ENCODE measurements at places on chromosomes 3 and 15. TPM values are rescaled to one million over a fixed set of nuclear protein-coding genes. Genes with fewer than 3 reads are reported as not detected.

GRCh38 chr3:56864090-56864489, 62.3 kb upstream of the ARHGEF3 start:
- no peak overlapping the region for H3K4me3 ChIP-seq
- no peaks in the 10 kb centered on the region for H3K27me3 ChIP-seq
- peak; percentile 50 for DNase-seq
- peaks cover 68% of the 10 kb centered on the region for H3K4me1 ChIP-seq

The GOLGA6L10 gene
- total RNA-seq: 1.3 TPM

DNA sequence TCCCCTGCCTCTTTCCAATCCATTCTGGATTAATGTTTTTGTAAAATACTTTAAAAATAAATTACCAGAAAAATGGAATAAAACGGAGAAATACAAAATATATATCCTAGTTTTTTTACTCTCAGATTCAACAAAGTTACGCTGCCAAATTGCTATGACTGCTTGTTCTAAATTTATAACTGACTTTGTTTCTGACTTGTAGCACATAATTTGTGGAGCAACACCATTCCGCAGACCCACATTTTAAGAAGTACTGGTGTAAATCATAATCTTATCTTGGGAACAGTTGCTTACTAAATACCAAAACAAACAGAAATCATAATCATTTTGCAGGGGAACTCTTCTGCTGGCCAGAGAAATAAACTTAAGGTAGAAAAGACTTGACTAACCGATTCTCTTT, 339.4 kb upstream of the CBLB start:
- DNase-seq: no peak
- H3K4me3 ChIP-seq: no peak overlapping the region
- H3K36me3 ChIP-seq: peaks cover 37% of the 10 kb centered on the region

The BDH1 gene
- 63.5 TPM for total RNA-seq

DNA sequence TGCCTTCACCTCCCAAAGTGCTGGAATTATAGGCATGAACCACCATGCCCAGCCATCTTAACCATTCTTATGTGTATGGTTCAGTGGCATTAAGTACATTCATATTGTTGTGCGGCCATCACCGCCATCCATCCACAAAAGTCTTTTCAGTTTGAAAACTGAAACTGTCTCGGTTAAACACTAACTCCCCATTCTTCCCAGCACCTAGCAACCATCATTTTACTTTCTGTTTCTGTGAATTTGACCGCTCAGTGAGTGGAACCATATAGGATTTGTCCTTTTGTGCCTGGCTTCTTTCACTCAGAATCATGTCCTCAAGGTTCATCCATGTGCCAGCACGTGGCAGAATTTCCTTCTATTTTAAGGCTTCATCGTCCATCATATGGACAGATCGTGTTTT, 5.8 kb downstream of the MCM2 start:
- H3K27ac ChIP-seq: no peak overlapping the region
- DNase-seq: no peak
- H3K4me1 ChIP-seq: peaks cover 32% of the 10 kb centered on the region
- H3K4me3 ChIP-seq: no peak overlapping the region

DNA sequence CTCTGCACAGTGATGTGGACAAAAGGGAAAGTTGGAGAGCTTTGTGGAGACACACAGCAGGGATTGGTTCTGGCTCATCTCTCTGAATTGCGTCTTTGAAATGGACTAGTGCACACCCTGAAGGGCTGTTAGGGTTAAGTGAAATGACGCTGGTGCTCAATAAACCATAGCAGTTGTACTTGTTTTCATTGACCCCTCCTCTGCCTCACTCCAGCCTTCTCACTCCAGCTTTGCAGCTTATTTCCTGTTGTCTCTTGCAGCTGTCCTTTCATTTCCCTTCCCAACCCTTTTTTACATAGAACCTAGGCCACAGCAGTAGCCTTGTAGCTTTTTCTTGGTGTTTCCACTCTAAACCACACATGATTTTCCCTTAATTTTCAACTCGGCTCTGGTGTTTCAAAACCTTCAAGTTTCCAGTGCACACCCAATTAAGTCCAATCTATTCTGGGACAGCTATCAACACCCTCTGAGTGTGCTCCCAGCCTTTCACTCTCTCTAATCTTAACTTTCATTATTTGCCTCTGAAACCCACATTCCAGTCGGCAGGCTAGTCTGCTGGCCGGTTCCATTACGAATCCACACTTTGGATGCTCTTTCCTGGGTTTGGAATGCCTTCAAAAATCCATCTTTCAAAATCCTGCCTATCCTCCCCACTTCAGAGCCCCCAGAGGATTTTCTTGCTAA, 6.4 kb downstream of the C3orf52 start:
- no peak for DNase-seq
- no peak overlapping the region for H3K4me3 ChIP-seq
- no peak overlapping the region for H3K27ac ChIP-seq
- peaks cover 23% of the 10 kb centered on the region for H3K27me3 ChIP-seq
